ENCODE measurements at places on chromosomes 5 and 9.

- DNase-seq = no peak
Observed at GRCh38 chr5:123440456-123441181, 17.4 kb upstream of the CEP120 start.

DNA sequence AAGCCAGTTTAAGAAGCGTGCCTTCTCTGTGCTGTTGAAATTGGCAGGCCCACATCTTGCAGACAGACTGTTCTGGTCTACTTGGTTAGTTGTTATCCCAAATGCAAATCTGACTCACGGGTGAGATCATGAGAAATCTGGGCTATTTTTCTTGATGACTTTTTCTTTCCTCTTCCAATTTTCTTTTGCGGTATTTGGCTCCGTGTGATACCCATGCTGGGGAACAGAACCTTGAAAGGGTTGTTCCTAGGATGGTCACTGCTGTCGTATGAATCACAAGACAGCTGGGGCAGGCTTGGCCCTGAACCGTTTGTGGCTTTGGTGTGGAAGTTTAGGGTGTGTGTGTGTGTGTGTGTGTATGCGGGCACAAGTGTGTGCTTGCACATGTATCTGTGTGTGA is 24.6 kb downstream of the PDZD2 start:
- no peak for DNase-seq

DNA sequence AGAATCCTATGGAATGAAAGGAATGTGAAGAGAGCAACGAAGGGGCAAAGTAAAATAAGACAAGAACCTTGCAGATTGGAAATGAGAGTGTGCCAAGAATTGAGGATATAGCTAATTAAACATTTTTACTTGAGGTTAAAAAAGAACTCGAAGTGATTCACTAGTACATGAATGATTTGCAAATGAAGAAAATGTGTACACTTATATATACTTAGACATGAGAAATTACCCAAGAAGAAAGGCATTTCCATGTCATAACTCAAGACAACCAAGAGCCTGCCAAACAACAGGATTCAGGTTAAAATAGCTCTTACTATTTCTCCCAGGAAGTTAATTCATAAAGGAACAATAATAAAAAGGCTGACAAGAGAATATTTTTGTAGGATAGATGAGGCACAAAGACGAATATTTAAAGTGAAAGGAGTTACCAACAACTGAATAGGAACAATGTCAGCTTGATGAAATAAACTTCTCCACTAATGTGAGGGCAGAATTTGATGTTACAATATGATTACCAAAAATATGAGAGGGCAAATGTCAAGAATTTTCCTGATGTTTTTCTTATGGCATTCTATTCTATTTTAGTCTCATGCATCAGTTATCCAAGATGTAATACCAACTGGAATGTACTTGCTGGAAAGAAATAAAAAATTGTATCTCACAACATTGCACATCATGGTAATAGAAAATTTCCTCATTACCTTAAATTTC is 18.9 kb upstream of the NPR3 start:
- DNase-seq = no peak

DNA sequence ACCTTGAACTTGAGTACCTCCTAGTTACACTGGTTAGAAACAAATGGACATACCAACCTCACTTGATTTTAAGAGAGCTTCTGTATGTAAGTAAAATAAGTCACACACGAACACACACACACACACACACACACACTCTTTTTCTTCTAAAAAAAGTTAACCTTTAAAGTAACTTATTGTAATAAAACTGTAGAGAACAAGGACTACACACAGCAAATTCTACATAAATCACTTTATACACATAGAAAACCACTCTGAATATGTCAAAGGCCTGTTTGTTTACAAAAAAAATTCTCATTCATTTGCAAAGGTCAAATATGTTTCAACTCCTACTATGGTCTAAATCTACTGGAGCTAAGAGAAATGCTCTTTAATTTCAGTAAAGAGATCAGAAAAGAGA is 29.1 kb downstream of the GIN1 start:
- DNase-seq = no peak

DNA sequence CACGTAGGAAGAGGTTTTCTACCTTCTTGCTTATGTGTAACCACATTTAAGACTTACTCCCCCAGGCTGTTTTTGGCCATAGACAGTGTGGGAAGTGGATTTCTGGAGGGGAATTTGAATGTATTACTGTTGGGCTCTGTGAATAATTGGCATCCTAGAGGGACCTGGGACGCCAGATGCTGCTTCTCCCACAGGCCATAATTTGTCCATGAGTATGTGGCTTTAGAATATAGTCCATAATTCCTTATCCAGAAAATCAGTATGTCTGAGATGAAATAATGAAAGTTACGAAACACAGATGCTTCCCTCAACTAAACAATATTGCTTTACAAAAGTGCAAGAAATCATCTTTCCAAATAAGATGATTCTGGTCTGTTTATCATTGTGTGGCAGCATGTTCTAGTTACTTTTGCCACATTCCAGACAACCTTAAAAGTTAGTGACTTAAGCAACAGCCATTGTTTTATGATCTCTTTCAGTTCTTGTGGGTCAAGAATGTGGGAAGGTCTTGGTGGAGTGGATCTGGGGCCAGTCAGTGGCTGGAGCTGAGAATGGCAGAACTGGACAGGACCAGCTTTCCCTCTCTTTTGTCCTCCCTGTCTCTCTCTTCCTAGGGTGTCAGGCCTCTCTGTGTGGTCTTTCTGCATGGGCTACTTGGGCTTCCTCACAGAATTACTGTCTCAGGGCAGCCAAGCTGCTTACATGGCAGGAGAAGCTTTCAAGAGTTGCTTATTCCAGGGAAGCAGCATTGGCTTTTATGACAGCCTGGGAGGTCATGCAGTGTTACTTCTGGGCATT is 79.4 kb downstream of the FBXL7 start:
- DNase-seq = no peak

DNA sequence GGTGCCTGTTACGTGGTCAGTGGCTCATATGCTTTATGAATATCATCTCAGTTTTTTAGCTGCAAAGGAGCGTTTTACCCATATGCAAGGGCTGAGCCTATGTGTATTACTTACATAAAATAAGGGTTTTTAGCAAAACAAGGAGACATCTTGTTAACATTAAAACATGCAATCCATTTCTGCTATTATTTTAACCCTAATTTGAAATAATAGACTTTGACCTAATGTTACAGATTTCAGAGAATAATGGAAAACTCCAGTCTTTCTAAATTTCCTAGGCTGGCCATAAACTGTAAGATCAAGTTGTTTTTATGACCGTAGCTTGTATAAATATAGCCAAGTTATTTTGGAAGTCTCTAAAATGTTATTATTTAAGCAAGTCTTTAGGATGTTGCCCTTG is 121.1 kb upstream of the SEMA6A start:
- DNase-seq = no peak

DNA sequence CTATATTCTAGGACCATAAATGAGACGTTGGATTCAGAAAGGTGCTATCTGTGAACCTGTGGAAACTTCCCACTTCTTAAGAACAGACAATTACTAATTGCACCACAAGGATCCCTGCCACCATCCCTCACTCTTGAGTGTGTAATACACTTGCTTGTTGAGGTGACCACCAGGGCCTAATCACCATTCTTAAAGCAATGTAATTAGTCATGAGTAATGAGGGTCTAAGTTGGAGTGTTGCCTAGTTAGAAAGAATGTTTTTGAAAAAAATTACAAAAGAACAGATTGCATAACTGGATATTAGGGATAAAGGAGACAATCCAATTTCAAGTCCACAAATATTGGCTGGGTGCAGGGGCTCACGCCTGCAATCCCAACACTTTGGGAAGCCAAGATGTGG is 56.9 kb upstream of the TRIO start:
- DNase-seq = no peak

GRCh38 chr9:34322899-34323591 is 6.0 kb downstream of the KIF24 start:
- DNase-seq = no peak

- DNase-seq = no peak
Observed at GRCh38 chr9:126009047-126009446, 261.9 kb downstream of the PBX3 start.

DNA sequence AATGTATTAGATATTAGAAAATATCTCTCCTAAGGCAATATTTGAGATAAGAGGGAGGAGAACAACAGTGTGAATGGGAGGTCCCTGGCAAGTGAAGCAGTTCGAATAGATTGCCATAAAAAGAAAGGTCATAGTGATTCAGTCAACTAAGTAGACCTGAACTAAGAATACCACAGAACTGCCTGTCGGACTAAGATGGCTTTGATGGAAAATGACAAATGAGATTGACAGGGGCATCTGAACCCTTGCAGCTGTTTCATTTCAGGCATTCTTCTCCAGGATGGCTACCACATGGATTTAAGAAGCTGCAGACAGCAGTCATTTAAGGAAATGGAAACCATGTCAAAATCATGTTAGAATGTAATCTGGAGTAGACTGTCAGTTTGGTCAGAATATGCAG is 308.4 kb upstream of the MEF2C start:
- no peak for DNase-seq

DNA sequence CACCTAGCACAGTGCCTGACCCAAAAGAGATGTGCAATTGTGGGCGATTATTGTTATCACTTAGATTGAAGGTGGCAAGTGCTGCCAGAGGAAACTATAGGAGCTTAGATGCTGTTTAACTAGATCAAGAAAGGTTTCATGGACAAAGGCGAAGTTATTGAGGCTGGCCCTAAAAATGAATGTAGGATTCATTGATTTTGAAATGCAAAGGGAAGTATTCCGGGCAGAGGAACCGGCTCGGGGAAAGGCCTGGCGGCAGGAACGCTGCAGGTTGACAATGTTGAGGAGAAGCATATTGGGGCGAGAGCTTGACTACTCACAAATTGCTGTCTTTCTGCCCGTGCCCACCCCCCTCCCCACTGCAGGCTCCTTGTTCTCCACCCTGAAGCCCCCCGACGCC is 37.4 kb upstream of the TTC1 start:
- DNase-seq = no peak

DNA sequence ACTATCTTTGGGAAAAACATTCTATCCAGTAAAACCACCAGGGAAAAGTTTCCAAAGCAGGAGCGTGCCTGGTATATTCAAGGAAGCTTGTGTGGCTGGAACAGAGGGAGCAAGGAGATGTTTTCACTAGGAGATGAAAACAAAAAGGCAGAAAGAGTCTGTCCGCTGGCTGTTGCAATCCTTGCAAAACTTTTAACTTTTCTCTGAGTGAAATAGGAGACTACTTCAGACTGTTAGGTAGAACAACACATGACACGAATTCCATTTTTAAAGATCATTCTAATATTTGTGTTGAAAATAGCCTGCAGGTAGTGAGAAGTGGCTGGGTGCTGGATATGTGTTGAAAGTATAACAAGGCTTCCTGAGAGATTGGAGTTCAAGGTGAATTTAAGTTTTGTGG is 69.5 kb downstream of the PRR16 start:
- DNase-seq = no peak

GRCh38 chr9:6870650-6871477 is 113.1 kb downstream of the KDM4C start:
- DNase-seq = no peak

DNA sequence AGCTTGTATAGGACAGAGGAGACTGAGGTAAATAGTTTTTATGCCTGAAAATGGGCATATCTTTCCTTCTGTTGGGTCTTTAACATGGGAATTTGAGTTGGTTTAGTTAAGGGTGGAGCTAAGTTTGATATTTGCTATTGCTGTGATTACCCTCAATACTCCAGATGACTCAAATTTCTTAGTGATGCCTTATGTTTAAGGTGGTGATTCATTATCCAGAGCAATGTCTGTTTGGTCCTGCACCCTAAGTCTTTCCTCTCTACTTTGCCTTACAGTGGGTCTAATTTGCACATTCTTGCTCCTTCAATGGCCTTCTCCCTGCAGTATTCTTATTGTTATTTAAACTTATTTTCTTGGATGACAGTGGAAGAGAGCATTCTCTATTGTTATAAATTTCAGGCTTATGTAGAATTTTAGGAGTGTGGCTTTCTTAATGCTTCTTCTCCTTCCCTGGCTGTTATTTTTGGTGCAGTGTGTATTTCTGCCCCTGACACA is 312.9 kb upstream of the RPS23 start:
- DNase-seq = no peak

GRCh38 chr9:77450085-77450475 is 198.0 kb downstream of the GNA14 start:
- DNase-seq = no peak

DNA sequence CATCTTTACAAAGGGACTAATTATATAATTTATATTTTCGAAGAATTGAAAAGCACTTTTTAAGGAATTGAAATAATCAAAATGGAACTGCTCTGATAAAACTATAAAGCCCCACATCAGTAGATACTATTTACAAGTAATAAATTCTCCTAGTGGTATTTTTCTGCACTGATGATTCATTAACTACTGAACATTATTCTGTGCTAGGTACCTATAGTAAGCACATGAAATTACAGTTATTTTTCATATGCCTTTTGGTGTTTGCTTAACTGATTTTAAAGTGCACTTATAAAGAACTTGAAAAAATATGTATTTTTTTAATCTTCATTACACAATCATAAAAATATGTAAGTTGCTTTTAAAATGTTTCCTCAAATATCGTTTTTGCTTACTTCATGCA is 123.0 kb downstream of the MAN2A1 start:
- no peak for DNase-seq

DNA sequence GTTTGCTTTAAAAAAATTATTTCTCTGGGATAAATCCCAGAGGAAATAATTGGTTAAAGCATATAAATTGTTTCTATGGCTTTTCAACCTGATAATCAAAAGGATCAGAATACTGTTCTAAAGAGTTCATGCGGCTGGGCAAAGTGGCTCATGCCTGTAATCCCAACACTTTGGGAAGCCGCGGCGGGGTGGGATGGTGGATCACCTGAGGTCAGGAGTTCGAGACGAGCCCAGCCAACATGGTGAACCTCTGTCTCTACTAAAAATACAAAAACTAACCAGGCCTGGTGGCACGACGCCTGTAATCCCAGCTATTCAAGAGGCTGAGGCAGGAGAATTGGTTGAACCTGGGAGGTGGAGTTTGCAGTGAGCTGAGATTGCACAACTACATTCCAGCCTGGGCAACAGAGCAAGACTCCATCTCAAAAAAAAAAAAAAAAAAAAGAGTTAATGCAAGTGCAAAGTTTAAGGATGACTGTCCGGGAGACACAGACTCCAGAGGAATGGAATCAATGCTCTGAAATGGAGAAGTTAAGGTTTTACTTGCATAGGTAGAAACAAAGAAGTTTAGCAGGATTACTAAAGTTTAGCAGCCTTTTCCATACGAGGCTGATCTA is 16.6 kb upstream of the GRHPR start:
- no peak for DNase-seq

GRCh38 chr5:2914022-2914661 is 162.7 kb upstream of the IRX2 start:
- DNase-seq = no peak

- DNase-seq = no peak
Observed at GRCh38 chr9:1331546-1332038, 281.4 kb downstream of the DMRT2 start.

DNA sequence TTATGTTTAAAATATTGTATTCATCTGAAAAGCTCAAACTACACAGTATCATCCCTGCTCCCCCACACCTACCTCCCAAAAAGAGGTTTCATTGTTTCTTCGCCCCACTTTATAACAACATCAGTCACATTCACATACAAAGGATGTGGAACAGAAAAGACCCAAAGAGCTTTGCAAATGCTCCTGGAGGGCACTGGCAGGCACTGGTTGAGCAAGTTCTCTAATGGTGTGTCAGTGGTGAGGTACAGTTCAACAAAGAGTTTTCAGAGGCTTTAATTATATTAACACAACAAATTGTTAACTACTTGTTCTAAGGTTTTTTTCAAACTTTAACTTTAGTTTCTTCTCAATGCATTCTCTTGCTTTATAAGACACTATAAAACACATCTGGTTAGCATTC is 54.1 kb upstream of the ECM2 start:
- DNase-seq = no peak

GRCh38 chr5:167168971-167169370 is 1122.5 kb upstream of the WWC1 start:
- DNase-seq = no peak

GRCh38 chr5:60673334-60673733 is 26.6 kb downstream of the DEPDC1B start:
- DNase-seq = no peak

All from Panc1 (cell line).